ENCODE measurements at places on chromosomes 12 and 14. TPM values are rescaled to one million over a fixed set of nuclear protein-coding genes. Genes with fewer than 3 reads are reported as not detected.

- DNase-seq = no peak
These were observed 79.8 kb upstream of the HECTD1 start for GRCh38 chr14:31287294-31287972.

DNA sequence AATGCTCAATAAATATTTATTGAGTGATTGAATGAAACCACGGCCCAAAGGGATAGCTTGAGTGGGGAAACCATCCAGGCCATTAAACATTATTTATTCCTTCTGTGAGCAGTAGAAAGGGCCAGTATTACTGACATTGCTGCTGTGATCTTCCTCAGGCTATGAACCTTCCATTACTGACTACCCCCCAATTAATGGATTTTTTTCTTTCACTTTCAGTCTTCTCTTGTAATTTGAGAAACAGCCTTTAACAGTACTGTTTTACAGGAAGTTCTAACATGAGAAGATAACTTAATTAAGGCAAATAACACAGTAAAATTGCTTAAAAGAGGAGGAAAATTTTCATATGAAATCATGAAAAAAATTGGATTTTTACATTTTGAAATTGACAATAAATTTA lies 629.5 kb downstream of the TRHDE start:
- no peak for DNase-seq

Gene USP44
- polyA plus RNA-seq = 0.21 TPM

Gene GALNT8
- polyA plus RNA-seq = not detected

DNA sequence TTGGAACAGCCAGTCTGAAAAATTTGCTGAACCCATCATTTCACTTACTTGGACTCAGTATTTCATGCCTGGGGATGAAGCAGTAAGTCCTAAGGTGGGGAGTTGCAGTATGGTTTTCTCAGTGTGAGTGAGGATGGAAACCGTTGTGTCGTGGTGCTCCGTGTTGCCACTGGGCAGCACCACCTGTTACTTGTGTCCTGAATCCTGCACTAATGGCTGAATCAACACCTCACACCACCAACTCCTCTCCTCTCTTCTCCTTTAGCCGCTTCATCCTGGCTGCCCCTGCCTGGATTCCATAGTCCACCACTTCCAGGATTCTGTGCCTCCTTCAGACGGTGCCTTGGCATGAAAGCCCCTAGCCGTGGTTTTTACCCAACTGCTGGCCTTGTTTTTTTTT lies 3.0 kb upstream of the EP400 start:
- no peak for DNase-seq

- no peak for DNase-seq
These were observed 17.1 kb upstream of the SERPINA1 start for GRCh38 chr14:94405486-94405885.

DNA sequence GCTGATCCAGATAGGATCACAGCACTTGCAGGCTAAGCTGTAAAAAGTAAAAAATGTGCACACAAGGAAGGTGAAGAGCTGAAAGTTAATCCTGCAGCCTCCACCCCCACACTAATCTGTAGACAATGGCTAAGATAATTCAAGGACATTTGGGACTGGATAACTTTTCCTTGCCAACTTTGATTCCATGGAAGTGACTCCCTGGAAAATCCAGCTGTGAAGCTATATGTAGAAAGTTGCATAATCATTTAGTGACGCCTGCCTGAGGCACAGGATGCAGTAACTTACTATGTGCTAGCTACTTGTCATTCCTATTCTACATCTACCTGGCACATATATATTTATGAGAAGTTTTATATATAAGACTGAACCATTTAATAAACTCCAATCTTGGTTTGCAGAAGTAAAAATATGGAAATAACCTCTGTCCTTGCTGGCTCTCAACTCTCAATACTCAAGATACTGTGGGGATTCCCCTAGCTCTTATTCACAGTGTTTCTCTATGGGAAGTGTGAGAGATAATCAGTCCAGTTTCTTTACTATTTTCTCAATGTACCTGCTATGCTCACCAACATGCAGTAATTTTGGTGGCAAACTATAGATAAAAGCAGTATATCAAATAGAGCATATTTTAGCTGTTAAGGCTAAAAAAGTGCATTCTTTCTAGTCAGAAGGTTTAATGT lies 14.8 kb downstream of the LDHB start:
- peak; percentile 19 for DNase-seq

DNA sequence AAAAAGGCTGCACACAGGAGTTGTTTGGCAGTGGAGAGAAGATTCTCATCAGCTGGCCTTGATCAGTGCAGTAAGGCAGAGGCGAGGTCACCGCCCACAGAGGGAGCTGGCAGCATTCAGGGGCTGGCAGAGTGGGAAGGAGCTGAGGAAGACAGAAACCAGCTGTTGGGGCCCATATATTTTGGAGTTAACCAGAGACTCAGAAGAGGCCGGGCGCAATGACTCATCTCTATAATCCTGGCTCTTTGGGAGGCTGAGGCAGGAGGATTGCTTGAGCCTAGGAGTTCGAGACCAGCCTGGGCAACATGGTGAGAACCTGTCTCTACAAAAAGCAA lies 17.7 kb downstream of the SMCO2 start:
- no peak for DNase-seq

DNA sequence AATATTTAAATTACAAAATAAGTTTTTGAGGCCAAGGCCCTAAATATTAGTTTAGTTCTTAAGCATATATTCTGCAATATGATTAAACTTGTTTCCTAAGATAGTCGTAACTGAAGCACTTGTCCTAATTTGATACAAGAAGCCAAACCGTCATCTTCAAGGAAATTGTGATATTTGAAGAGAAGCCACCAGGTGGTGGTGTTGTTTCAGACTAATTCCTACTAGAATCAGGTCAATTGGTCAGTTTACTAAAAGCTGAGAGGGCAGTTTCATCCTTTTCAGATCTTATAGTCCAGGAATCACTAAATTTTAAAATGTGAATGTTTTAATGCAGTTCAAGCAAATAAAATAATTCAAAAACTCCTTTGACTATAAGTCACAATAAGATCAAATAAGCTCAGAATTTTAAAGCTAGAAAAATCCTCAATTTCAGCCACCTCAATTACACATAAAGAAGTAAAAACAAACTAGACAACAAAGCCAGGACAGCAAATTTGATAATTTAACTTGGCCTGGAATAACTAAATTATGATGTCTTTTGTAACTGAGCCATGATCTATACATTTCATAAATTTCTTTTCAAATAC lies 7.1 kb upstream of the ARL1 start:
- DNase-seq = peak; percentile 66

Gene PSMC1
- polyA plus RNA-seq = 121 TPM

Gene SLCO1A2
- not detected for polyA plus RNA-seq

DNA sequence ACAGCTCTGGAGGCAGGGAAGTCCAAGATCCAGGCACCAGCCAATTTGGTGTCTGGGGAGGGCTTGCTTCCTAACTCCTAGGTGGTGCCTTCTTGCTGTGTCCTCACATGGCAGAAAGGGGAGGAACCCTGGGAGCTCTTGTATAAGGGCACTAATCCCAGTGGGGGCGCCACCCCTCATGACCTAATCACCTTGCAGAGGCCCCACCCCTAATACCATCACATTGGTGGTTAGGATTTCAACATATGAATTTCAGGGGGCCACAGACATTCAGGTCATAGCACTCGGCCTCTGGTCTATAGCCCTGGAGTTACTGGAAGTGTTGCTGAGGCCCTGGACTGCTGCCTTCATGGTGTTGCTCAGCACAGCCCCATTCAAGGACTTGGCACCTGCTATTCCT lies 14.6 kb downstream of the PSMD9 start:
- DNase-seq = no peak

- DNase-seq = no peak
These were observed 176.0 kb downstream of the DACT1 start for GRCh38 chr14:58813745-58814144.

DNA sequence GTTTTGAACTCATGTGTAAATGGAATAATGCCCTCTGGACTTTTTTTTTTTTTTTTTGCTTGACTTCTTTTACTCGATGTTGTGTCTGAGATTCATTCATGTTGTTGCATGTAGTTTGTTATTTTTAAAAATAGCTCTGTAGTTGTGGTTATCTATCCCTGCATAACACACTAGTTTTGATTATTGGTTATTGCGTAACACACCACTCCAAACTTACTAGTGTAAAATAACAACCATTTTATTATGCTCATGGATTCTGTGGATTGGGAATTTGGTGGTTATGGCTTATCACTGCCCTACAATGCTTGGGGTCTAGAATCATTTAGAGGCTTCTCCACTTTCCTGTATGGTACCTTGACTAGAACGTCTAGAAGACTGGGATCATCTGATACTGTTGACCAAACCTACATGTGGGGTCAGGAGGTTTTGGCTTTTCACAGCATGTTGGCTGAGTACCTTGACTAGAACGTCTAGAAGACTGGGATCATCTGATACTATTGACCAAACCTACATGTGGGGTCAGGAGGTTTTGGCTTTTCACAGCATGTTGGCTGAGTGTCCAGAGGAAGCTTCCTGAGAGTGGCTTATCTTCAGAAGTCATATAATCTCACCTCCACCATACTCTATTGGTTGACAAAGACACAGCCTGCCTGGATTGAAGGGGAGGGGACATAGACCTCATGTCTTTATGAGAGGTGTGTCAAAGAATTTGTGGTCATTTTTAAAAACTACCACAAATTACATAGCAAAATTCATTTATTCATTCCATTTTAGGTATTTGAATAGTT lies 11.6 kb downstream of the VRK1 start:
- DNase-seq = no peak

GRCh38 chr14:65110525-65110924 lies 8.2 kb upstream of the MAX start:
- no peak for DNase-seq

- peak; percentile 3 for DNase-seq
These were observed 38.6 kb upstream of the TPH2 start for GRCh38 chr12:71900091-71900490.

DNA sequence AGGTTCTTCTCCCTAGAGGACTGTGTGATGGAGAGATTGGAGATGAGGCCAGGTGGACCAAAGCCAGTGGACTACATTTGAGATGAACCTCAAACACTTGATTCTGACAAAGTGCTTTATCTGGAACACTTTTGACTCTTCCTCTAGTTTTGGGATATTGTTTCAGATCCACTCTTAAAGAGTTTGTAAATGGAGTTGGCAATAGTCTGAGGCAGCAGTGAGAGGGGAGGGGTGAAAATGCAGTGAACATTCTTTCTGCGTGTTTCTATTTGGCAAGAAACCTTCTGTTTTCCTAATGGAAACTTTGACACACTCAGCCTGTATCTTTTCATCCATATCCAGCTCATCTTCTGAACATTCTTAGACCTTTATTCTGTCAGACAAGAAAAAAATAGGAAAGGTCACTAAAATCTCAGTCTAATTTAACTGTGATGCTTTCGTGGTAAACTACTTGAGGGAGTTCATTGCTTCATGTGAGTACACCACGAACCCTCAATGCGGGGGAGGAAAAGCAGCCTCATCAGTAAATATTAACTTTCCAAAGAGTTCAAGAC lies 57.4 kb upstream of the KCNJ8 start:
- DNase-seq = peak; percentile 6

GRCh38 chr12:125674554-125675338 lies 609.5 kb downstream of the AACS start:
- no peak for DNase-seq

Gene ACSS3
- polyA plus RNA-seq = 1.4 TPM

Gene RPS6KA5
- 1.9 TPM for polyA plus RNA-seq

Gene PRR4
- 1.3 TPM for polyA plus RNA-seq

Gene MYF5
- 0.10 TPM for polyA plus RNA-seq

DNA sequence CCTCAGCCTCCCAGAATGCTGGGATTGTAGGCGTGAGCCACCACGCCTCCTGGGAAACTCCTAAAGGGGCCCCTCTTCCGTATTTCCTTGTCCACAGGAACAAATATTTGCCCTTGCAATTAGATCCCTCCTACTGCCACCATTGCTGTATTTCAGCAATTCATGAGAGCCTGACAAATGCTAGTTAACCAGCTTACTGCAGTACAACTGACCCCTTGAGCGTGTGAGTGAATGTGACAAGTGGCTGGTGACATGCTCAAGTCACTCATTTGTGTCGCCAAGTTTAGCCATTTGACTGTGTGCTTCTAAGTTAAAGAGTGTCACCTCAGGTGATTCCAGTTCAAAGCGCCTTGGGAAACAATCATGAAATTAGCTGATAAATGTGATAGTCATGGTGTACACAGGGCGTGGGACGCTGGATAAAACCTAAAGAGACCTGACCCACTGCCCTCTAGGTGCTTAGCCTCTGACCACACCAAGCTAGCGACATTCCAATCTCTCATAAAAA lies 56.1 kb upstream of the MAP1LC3B2 start:
- DNase-seq = peak; percentile 65

Gene DAD1
- 202 TPM for polyA plus RNA-seq

- no peak for DNase-seq
These were observed 140.8 kb downstream of the SCARB1 start for GRCh38 chr12:124722878-124723277.

Gene GUCY2C
- 105 TPM for polyA plus RNA-seq

DNA sequence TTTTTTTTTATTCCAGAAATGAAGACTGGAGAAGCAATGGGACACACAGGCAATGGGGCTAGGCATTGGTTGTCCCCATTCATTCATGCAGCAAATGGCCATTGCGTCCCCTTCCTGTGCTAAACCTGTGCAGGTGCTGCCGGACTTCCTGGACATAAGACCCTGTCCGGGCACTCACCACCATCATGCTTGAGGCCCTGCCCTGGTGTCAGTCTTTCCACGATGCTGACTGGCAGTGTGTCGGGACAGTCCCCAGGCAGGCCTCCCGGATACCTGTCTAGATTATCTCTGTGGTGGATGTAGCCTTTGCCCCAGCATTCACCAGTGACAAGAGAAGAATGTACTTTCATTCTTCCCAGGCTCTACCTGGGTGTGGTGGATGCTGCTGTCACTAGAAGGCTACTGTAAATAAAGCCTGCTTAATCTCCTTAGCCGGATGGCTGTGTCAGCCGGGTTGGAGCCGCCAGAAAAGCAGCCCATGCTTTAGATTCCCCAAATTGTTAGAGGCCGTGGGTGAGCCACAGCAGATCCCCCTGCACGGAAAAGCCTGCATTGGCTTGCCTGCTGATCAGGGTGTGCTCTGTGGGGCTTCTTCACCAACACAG lies 94.5 kb upstream of the PARP11 start:
- DNase-seq = peak; percentile 86

GRCh38 chr12:46963191-46963590 lies 116.2 kb upstream of the PCED1B start:
- DNase-seq = no peak

Gene P2RX2
- not detected for polyA plus RNA-seq

Gene KIF5A
- polyA plus RNA-seq = 8.4 TPM

Gene RASSF9
- 1.5 TPM for polyA plus RNA-seq

- no peak for DNase-seq
These were observed 10.5 kb downstream of the FMNL3 start for GRCh38 chr12:49696723-49697122.

- DNase-seq = no peak
These were observed 860.8 kb downstream of the BCL11B start for GRCh38 chr14:98411154-98411553.

GRCh38 chr12:114347861-114348260 lies 58.1 kb downstream of the TBX5 start:
- DNase-seq = no peak

Gene SERPINA6
- not detected for polyA plus RNA-seq

DNA sequence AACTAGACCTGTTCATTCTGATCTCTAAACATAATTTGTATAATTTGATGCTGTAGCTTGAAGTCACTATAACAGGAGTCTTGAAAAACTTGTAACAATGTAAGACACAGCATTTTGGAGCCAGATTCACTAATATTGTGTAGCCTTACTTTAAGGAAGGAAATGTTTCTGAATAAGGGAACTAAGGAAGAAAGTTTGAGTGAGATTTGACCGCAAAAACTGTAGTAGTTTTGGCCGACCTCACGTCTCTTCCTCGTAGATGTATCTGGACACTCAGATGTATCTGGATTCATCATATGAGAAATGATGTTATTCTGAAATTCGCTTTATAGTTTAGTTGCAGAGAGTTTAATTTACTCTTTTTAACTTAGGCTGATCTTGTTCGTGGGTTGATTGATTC lies 13.9 kb upstream of the DNAH10 start:
- no peak for DNase-seq

Gene MIP
- polyA plus RNA-seq = 0.07 TPM

Gene GLIPR1L2
- polyA plus RNA-seq = not detected

All from small intestine (tissue), 16 donors.